ENCODE measurements at places on chromosomes 6 and 20.

GRCh38 chr6:22411376-22412105 is 114.7 kb upstream of the PRL start:
- DNase-seq, result peak; percentile 79

GRCh38 chr6:54236984-54237383 is 71.3 kb upstream of the TINAG start:
- DNase-seq, result no peak

DNA sequence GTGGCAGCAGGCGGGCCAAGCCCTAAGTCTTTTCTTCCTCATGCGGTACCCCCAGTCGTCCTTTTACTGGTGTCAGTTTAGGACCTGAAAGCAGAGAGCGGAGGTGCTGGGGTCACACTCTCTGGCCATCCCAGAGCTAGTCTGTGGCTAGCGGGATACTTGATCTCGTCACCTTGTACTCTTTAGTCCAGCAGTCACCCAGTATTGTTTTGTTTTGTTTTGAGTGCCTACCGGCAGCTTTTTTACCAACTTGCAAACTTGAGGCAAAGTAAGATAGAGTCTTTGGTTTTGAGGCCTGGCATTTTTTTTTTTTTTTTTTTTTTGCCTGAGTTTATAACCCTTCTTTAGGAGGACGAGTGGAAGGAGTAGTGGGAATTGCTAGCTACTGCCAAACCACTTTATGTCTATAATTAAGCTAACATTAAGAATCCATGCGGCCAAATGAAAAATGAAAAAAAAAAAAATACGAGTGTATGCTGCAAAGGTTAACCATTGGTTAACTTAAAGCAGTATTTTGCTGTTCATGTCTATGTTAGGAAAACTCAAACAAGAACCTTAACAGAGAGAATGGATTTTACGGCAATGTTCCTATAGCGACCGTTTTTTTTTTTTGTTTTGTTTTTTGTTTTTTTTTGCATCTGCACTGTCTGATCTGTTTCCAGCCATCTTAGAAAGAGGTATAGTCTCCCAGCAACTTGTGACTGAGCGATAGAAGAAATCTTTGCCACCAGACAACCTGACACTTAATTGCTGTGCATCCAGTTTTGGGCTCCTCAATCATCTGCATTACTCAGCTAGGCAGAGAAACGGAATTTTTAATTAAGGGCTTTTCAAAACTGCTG is 56.9 kb downstream of the FAM217A start:
- no peak for DNase-seq

DNA sequence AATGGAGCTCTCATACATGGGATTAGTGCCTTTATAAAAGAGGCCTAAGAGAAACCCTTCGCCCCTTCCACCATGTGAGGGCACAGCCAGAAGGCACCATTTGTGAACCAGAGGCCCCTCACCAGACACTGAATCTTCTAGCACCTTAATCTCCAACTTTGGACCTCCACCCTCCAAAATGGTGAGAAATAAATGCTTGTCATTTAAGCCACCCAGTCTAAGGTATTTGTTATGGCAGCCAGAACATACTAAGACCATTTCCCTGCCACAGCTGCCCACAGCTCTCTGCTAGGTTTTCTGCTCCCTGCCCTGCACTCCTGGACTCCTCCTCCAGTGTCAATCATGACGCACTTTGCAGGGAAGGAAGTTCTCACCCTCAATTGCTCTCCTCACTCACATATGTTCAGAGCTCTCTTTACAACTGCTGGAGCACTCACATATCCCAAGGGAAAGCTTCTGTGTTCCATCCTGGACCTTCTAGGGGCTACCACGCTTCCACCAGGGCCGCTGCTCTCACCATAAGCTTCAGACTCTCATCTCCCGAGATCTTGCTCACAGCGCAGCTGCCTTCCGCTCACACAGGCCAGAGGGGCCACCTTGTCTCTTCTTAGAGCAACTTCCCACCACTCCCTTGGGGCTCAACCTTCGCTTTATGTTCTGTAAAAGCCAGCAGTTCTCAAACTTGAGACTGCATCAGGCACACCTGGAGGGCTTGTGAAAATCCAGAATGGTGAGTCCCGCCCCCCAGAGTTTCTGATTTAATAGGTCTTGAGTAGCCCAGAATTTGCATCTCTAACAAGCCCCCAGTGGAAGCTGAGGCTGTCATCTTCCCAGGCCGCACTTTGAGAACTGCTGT is 1.6 kb upstream of the LY86 start:
- DNase-seq, result no peak

GRCh38 chr6:15506066-15506465 is 156.8 kb downstream of the DTNBP1 start:
- DNase-seq, result no peak

- DNase-seq, result no peak
These were observed 21.3 kb upstream of the TLDC2 start for GRCh38 chr20:36854348-36855240.

- DNase-seq, result no peak
These were observed 27.9 kb downstream of the KAT14 start for GRCh38 chr20:18165553-18165952.

- DNase-seq, result no peak
These were observed 24.9 kb downstream of the MMP24OS start for GRCh38 chr20:35253010-35253409.

DNA sequence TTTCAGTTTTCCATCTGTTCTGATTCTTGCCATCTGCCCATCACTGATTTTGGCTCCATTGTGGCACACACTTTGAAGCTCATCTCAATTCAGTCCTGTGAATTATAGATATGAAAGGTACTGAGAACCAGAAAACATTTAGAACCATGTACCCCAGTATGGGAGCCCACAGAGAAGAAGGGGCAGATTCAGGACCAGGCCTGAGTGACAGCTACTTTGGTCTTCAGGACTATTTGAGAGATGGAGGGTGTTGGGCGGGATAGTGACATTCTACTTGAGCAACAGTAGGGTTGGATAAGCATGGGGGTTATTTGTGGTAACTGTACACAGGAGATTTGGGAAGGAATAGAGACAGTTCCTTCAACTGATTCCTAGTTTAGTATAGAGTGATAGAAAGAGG is 259.2 kb upstream of the MANEA start:
- DNase-seq, result no peak

- peak; percentile 88 for DNase-seq
These were observed 40.0 kb upstream of the CLDN20 start for GRCh38 chr6:155223646-155224451.

DNA sequence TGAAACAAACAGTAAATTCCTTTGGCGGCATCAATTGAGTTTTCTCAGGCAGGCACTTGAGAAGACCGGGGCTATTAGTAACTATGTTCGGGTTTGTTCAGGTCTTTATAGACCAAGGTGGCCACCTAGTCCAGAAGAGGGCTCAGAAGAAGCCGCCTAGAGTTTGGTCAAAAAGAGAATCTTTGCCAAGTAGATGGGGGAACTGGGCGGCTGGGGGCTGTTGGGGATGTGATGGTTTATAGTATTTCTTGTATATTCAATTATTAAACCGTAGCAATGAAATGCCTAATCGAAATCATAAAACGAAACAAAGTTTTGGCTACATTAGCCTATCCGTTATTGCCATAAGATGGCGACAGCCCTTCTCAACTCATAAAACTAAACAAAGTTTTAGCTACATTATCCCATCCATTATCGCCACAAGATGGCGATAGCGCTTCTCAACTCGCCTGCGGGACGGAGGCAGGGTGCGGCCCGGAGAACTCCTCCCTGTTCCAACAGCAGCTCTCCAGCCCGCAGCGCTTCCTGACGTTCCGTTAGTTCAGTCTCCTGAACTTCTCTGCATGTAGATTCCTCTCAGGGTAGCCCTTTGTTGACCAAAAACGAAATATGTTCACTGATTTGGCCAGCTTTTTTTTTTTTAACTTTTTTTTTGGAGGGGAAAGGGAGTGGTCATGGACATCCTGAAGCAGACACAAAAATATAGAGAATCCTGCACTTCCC is 120.5 kb upstream of the PRSS16 start:
- DNase-seq, result peak; percentile 91

- no peak for DNase-seq
These were observed 3.5 kb upstream of the HTR1B start for GRCh38 chr6:77466451-77467437.

DNA sequence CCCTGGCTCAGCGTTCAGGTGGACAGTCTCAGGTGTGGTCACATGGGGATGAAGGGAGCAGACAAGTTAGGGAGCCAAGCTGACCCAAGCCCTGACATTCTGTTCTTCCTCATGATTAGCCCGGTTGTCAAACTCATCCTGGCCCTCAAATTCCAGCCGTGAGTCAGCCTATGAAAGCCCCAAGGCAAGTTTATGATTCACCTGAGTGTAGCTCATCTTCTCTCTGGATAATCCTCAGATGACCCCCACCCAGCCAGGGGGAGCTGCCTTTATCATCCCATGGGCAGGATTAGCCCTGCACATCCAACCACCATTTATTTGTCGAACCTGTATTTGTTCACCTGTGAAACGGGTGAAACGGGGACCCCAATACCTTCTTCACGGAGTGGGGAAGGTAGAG is 161.9 kb downstream of the DHX35 start:
- no peak for DNase-seq

GRCh38 chr6:151690303-151690702 is 117.2 kb upstream of the ESR1 start:
- no peak for DNase-seq

GRCh38 chr6:19478992-19479391 is 358.2 kb upstream of the ID4 start:
- DNase-seq, result peak; percentile 50

- no peak for DNase-seq
These were observed 31.3 kb downstream of the KLHL31 start for GRCh38 chr6:53634184-53634631.

DNA sequence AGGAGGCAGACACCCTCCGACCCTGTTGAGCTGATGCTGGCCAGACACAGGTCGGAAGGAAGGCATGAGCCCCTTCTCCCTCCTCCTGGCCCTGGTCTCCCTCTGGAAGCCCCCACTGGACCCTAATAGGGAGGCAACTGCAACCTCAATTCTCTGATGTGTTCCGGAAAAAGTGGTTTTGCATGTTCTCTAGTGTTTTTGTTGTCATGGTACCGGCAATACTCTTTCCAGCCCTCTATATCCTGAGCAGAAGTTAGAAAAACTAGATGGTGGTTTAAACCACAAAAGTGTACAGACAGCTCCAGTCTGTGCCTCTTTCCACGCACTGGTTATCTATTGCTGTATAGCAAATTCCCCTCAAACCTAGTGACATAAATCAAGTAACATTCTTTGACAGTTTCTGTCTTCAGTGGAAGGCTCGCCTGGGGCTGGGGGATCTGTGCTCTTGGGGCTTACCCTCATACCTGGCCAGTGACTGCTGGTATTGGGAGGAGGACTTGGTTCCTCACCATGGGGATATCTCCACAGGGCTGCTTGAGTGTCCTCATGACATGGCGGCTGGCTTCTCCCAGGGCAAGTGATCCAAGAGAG is 37.0 kb downstream of the SYTL3 start:
- no peak for DNase-seq

DNA sequence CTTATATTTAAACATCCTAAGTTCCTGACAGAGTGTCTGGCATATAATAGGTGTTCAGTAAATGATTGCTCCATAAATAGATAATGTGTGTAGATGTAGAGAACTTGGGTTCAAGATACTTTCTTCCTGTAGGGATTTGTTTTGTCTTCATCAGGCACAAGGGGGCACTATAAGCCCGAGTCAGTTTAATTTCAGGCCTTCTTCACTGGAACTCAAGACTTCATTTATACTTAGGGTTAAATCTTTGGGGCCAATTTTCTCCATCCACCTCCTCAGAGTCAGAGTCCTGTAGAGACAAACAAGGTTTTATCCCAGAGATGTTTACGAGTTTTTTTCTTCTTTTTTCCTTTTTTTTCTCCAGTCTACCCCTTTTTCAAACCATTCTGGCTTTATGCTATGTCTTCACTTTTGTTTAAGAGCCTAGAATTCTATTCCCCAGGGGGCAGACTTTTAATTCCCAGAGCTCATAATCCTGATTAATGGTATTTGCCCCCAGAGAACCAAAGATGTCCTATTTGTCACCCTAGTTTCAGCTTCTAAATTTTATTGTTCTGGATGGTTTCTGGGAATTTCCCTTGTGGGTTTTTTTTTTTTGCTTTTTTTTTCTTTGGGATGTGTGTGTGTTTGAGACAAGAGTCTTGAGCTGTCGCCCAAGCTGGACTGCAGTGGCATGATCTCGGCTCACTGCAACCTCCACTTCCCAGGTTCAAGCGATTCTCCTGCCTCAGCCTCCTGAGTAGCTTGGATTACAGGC is 88.4 kb downstream of the HFE start:
- peak; percentile 62 for DNase-seq

DNA sequence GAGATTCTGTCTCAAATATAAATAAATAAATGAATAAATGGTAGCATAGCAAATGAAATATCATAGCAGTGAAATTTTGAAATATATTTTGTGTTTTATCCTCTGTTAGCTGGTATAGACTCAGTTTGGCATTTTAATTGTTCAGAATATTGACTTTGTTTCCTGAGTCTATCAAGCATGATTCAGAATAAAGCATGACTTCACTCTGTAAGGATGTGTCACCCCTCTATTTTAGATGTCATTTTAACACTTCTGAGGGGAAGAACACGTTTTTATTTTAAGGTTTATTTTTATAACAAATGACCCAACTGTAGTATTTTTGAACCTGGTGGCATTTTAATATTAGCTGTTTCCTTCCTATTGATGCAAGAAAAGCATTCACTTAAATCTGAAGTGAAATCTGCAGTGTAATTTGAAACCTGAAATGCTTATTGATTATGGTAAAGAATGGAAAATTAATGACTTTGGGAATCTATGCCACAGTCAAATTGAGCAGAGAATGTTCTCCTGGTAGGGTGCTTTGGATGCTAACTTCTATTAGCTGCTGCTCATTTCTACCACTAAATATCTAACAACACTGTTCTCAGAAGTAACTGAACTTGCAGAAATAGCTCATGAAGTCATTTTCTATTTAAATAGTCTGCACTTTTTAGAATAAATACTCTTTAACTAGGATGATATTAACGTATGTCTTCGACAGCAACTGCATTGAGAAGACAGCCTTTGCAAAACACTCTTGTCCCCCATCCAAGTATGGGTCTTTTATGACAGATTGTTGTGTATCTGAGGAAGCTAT is 114.2 kb downstream of the SOX4 start:
- DNase-seq, result no peak

GRCh38 chr6:134938896-134939295 is 11.0 kb downstream of the ALDH8A1 start:
- no peak for DNase-seq

- no peak for DNase-seq
These were observed 542 bp downstream of the USP49 start for GRCh38 chr6:41894366-41895299.

- no peak for DNase-seq
These were observed 15.7 kb upstream of the NTSR1 start for GRCh38 chr20:62692801-62693523.

- DNase-seq, result peak; percentile 53
These were observed 161.6 kb upstream of the TNFAIP3 start for GRCh38 chr6:137705160-137706082.

DNA sequence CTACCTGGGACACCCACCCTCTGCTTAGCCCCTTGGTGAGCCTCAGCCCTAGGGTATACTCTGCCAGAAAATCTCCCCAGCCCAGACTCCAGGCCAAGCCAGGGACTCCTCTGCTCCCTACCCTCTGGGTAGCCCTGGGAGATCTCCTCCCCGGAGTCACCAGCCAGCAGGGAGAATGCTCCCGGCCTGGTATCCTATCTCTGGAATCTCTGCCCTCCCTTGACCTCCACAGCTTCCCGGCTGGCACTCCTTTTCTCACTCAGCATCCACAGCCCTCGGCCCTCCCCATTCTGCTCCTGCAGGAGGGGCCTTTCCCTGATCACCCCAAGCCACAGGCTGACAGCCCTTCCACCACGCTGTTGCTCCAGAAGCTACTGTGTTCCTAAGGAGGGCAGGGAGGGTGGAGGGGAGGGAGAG is 22.6 kb downstream of the NOL4L start:
- no peak for DNase-seq

GRCh38 chr20:36528176-36528874 is 13.0 kb upstream of the MYL9 start:
- no peak for DNase-seq

- DNase-seq, result no peak
These were observed 141.2 kb downstream of the RALGAPA2 start for GRCh38 chr20:20571068-20571780.

Measured in fibroblast of skin of abdomen (primary cell).